Lower leg skin (tissue), 4 donors: ENCODE measurements at places on chromosomes 3 and 15. TPM values are rescaled to one million over a fixed set of nuclear protein-coding genes. Genes with fewer than 3 reads are reported as not detected.

Gene TRH
- 0.30 TPM for total RNA-seq

Gene ARIH1
- total RNA-seq: 126 TPM

Gene TUSC7
- not detected for total RNA-seq

Gene CRYBG3
- 31.2 TPM for total RNA-seq

Gene SV2B
- total RNA-seq: 1.0 TPM
